ENCODE measurements at places on chromosomes 11 and 22.
A peak's percentile ranks its signal among the peaks of the same experiment; 100 is the strongest.

- no peak for DNase-seq
Observed at GRCh38 chr11:1969035-1969434, 21.9 kb downstream of the MRPL23 start.

GRCh38 chr22:21446128-21446826 is 20.9 kb upstream of the TMEM191C start:
- no peak for DNase-seq

DNA sequence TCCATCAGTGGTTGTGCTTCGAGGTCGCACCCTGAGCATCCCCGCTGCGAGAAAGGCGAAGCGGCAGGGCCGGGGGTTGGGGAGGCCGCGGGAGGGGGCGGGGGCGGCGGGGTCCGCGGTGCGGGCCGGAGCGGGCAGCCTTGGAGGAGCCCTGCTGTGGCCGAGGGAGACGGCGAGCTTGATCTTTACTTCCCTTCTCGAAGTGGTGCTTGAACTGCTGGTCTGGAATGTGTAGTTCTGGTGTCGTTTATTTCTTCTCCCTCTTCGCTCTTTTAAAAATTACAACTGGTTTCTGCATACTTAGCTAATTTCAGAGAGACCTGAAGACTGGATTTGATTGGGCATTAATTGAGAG is 1.1 kb downstream of the APLP2 start:
- no peak for DNase-seq

DNA sequence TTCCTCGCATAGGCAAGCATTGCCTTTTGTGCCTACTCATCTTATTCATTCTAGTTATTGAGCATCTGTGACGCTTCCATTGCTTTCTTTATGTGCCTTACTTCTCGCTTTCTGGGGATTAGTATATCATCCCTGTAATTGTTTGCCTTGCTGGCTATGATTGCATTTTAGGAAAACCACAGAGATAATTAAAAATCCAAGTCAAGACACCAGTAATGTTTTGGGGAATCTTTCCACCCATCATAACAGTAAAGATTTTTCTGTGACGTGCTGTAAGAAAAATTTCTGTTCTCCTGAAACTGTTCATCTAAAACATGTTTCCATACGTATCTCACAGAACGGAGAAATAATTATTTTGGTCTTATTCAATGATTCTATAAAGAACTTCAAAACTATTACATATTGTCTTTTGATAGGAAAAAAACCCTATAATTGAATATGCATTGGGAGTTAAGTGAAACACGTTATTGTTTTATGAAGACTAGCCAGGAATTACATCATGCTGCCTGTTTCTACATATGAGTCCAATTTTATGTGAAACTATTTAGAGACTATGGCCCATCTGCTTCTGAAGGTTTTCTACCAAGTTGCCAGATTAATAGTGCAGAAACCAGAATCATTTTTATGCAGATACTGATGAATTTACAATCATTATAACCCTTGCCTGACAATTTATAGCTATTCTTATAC is 133.7 kb upstream of the FIBIN start:
- DNase-seq = no peak

- peak; percentile 73 for DNase-seq
Observed at GRCh38 chr11:34926101-34926830, 9.8 kb downstream of the PDHX start.

DNA sequence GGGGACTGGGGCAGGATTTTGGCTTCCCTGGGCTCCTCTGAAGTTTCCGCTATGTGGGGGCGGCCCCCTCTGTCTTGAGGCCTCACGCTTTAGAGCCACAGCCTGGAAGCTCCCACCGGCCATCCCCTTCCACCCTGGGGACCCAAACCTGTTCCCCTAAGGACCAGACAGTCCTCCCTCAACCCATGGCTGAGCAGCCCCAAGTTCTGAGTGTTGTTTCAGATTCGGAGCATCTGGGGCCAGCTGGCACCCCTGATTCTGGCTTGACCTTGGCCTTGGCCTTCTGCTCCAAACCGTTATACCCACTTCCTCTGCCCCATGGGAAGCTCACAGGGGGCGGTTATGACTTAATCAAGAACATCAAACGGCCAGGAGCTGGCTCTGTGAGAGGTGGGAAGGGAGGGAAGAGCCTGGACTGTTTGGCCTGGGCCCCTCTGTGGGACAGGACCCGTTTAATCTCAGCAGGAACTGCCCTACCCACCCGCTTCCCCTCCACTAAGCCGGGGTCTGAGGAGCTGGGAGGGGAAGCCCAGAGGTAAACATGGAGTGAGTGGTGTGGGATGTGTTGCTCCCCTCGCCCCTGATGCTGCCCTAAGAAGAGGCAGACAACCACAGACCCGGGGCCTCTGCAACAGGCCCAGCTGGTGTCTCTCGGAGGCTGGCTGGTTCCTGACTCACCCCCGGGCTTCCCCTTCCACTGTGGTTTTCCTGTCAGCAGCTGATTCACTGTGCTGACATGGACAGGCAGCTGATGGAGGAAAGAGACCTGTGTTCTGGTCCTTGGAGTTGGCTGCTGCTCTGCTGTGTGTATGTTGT is 3.4 kb downstream of the CD82 start:
- peak; percentile 95 for DNase-seq

DNA sequence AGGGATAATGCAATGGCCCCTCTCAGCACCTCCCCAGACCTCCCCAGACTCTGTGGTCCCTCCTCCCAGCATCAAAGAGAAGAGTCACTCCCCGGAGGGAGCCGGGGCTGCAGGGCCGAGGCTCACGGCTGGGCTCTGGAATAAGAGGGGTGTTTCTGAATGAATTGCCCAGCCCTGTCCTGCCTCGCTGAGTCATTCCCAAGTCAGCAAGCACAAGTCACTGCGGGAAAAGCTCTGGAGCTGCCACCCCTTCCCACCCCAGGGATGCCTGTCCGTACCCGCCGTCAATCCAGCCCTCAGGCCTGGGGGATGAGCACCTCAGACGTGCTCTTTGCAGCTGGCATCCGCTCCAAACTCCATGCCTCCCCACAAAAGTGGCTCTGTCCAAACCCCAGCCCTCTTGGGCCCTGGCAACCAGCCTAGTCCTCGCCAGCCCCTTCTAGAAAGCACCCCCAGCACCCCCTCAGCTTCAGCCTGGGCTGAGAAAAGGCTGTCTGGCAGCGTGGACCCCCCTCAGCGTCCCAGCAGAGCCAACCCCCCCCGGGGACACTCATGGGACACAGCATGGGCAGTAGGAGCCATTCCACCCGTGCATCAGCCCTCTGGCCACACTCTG is 22.7 kb downstream of the CELSR1 start:
- DNase-seq = no peak

GRCh38 chr11:72642043-72642883 is 32.0 kb downstream of the PDE2A start:
- DNase-seq = no peak

All from CD4-positive, alpha-beta T cell treated with Interleukin-4 for 4 hours (primary cell).